ENCODE measurements at places on chromosomes 7 and 10.

- peak; percentile 84 for DNase-seq
Observed at GRCh38 chr7:54773472-54774399, 14.7 kb upstream of the SEC61G start.

DNA sequence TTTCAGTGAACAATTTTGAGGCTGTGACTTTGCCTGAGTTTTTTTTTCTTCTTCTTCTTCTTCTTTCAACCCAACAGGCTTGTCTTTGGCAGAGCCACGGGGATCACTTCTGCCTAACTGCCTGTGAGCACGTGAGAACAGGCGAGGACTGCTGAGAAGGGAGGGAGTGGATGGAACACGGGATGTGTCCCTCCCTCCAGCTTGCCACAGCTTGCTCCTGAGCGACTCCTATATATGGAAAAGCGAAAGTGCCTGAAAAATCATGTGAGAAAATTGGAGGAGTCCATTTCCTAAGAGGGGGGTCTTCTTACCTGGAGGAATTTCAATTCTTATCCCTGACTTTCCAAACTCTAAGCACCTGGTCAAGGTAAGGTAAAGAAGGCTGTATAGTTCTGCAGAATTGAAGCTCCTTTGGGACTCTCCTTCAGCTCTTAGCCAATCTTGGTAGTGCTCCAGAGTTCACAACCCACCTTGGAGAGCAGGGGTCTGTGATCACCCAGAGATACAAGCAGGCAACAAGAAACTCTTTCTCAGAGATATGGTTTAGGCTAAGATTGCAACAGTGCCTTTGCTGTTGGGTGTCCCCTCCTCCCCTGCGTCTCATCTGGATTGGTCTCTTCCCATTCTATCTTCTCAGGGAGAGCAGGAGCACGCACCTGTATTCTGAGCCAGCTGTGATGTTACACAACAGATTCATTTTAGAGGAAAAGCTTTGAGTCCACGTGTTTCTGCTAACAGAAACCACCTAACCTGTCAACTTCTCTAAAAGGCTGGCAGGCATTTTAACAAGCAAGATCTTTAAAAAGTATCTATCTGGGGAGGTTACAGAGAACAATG is at the start of gene MAT1A:
Gene MAT1A (minus strand): TSS at position 208 of the 837 bp plus-strand sequence. CDS start 235 bp downstream, outside the sequence.
- DNase-seq, result no peak

DNA sequence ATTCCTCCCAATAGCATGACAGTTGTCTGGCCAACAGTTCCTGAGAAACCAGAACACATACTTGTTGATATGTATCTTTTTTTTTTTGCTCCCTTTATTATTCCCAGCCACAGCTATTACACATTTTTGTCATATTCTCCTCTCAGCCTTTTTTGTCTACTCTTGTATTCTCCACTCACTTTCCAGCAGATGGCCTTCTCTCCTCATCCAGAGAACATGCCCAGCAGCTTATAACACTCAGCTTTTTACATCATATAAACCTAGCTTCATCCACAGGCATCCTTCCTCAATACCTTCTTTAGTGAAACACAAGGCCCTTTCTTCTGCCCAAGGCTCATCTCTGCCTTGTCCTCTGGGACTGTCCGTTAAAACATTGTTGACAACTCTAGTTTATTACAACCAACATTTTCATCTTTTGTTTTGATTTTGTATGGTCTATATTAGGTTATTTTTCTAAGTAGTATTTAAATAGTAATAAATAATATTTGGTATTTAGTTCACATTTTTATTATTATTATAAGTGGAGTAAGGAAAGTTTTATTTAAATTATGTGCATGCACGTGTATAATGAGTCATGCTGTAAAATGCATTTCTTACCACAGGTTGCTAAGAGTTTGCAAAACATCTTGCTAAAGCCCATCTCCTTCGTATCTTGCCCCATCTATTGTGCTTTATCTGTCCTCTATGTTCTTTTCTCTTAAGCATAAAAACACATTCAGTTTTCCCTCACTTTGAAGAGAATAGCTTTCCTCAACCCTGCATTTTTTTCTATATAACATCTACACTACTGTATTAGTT is 101.5 kb downstream of the ORC5 start:
- DNase-seq, result no peak

GRCh38 chr10:62738916-62739315 is 65.6 kb upstream of the ADO start:
- no peak for DNase-seq

DNA sequence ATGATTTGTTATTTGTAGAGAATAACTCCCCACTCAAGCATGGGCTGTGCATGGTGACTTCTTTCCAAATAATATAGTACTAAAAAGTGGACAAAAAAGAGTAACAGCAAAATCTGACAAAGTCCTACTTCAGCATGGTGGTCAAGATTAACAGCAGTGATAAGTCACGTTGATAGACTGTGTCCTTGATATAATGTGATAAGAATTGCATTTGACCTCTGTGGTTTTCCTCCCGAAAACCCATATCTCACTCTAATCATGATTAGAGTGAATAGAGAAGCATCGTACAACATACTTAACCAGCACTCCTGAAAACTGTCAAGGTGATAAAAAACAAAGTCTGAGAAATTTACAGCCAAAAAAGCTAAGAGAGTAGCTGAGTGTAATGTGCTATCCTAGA is 42.4 kb downstream of the REEP3 start:
- peak; percentile 43 for DNase-seq

DNA sequence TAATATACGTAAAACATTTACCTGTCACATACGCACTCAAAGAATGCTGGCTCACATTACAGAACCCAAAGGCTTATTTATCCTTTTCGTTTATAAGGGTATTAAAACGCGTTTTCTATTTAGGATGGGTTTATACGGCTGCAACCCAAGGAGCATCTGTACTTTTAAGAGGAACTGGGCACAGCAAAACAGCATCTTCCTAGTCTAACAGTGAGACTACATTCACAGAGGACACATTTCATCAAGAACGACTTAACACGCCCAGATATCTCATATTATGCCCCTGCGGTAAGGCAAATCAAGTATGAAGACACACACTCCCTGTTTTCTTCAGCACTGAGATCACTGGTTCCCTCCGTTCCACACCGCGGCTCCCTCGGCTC is 533 bp upstream of the DMTF1 start:
- DNase-seq, result no peak

Data from hematopoietic multipotent progenitor cell treated with erythropoietin and hydrocortisone succinate and interleukin-3 and kit ligand, for 4 days (in vitro differentiated cells).